ENCODE measurements at places on chromosomes 1 and 21.

DNA sequence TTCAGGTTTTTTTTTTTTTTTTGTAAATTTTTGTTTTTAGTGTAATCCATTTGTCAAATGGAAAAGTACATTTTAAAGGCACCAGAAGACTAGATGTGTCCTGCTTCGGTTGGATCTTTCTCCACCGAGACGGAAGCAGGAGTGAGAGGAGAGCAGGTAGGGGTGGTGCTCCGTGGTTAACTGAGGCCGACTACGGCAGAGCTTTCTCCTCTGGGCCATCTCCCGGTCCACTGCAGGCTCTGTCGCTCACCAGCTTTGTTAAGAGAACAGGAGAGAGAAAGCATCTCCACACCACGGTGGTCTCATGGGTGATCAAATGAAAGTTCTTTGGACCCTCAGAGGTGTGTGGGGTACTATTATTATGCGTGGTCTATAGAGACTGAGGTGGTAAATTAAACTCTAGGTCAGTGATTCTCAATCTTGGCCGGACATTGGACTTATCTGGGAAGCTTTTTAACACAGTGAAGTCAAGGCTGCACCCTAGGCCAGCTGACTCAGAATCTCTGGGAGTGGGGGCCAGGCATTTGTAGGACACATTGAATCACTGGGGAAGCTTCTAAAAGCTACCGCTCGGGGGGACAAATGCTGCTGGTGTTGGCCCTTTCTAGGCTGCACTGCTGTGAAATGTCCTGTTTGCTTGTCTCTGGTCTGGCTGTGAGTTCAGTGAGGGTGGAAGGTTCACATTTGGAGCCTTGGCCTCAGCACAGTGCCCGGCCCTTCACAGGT is 25.0 kb downstream of the ABCA4 start:
- no peak for DNase-seq

- DNase-seq: no peak
Measured at GRCh38 chr1:177790566-177790965, 179.3 kb downstream of the SEC16B start.

- no peak for DNase-seq
Measured at GRCh38 chr21:36677443-36677842, 21.5 kb upstream of the SIM2 start.

- no peak for DNase-seq
Measured at GRCh38 chr1:76170513-76170912, 96.0 kb downstream of the ST6GALNAC3 start.

DNA sequence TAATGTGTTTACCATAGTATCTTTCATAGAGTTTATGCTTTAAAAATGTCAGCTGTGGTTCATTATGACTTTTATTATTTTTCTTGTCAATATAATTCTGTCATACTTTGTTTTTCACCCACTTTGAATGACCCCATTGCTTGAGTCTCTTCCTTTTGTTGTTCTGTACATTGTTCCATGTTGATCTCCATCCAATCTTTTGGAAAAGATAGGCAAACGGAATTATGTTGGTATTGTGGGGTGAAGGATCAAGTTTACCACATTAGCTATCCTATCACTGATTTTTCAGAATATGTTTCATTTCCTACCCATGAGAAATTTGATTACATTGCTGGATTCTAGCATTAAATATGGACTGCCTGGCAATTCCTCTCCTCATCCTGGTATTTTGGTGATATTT is 196.6 kb downstream of the NFIA start:
- DNase-seq: no peak

DNA sequence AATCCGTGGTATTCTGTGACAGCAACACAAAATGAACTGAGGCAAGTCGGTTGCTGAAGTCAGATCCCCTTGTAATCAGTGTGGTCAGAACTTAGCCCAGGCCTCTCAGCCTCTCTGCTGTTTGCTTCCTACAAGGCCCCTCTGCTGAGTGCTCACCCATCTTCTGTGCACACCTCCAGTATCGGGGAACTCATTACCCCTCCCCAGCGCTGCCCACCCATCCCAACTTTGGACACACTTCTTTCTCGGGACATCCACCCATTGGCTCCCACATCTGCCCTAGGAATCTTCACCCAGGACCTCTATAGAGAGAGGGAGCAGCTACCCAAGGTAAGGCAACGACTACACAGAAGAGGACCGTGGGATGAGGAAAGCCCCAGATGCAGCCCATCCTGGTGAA is 217.5 kb downstream of the MATN1 start:
- DNase-seq: no peak

DNA sequence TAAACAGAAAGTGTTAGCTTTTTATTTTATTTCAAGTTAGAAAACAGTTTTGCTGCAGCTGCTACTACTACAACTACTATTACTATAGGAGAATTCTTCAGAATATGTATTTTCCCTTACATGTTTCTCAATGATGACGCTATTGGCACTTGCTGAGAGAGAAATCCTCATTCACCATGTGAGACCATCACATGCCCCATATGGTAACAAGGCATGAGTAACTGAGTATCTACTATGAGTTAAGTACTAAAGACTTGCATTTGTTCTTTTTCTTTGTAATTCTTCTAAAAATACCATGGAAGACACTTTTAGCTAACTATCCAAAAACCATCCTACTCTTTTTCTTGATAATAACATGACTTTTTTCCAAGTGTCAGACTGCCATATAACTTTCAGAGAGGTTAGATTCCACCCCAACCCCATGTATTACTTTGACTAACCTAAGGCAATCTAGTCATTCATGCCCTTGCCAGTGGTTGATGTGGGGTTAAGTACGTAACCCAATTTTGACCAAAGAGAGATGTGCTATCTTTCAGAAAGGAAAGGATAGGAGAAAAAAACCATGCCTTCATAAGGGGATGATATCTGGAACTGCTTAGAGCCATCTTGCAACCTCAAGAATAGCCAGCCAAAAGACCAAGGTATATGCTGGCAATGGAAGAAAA is 42.9 kb downstream of the COP1 start:
- no peak for DNase-seq

DNA sequence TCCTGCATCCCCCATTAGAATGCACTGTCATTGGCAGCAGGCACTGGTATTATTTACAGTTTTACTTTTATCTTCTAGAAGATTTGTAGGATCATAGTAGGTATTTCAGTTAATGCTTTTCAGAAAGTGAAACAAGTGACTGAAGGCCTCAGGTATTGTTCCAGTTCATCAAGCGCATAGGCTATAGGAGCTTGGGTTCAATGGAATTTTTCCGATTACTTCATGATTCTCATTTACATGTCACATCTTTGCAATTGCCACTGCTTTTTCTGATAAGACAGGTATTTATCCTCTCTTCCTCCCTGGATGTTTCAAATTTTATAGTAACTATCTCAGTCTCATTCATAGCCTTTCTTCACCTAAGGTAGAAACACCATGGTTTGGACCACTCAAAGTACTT is 161.3 kb downstream of the NTPCR start:
- DNase-seq: no peak

- no peak for DNase-seq
Measured at GRCh38 chr1:14071581-14071980, 371.6 kb downstream of the PRDM2 start.

DNA sequence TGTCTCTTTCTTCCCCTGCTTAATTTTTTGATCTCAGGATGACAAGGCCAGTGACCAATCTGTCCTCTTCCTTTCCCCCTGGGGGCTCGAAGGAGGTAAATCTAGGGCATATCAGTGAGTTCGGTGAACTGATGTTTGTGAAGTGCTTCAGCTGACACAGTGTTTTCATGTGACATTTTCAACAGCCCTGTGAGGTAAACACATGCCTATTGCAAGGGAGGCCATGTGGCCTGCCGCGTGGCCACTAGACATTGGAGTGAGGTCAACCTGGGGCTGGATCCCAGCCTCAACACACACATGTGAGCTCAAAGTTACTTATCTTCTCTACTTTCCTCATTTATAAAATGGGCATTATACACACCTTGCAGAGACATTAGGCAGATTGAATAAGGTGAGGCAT is 126.3 kb downstream of the PLPP3 start:
- DNase-seq: no peak

All from cortex of kidney (tissue), 1 donor.